Thoracic aorta (tissue), 2 donors: ENCODE measurements at places on chromosomes 2 and 18.

DNA sequence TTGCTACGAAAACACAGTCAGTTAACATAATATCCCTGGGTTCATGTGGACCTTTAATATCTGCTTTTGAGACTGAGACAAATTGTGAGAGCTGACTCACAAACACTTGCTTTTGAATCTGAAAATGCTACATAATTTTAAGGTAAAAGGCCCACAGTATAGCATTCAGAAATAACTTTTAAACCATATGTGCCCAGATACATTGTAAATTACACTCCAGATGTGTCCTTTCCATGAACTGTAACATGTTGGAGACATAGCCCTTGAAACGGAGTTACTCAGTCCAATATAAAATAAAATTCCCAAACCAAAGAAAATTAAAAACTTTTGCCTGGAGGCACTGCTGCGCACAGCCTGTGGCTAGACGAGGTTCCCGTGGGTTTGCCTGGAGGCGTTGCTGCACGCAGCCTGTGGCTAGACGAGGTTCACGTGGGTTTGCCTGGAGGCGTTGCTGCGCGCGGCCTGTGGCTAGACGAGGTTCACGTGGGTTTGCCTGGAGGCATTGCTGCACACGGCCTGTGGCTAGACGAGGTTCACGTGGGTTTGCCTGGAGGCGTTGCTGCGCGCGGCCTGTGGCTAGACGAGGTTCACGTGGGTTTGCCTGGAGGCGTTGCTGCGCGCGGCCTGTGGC, 131.9 kb upstream of the ALKAL2 start:
- DNase-seq: no peak

- no peak for DNase-seq
Measured at GRCh38 chr2:198968545-198968944, 489.2 kb downstream of the SATB2 start.

DNA sequence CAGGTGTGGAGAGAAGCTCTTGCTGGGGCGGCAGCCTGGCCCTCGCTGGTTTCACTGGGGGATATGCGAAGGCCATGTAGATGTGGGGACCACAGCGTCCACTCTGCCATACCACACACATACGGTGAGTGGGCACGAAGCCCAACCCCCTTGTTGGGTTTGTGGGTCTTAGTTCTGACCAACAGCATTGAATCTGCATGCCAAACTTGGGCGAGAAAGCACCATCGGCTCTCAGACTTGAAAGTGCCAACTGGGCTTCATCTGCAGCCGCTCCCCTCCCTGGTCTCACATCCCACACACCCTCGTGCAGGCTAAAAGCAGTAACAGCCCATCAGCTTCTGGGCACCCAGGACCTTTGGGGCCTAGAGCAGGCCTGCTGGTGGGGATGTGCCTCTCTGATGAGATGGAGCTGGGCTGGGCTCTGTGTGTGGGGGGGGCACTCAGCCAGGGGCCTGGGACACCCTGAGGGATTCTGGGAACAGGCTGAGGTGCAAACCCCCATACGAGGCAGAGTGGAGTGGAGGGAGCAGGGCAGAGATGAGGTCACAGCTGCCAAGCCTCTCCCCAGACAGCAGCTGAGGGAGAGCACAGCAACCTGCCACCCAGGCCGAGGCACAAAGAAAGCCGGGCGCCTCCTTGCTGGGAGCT, 264.4 kb downstream of the TWIST2 start:
- DNase-seq: no peak

- DNase-seq: no peak
Measured at GRCh38 chr2:74915743-74916142, 42.7 kb upstream of the POLE4 start.

GRCh38 chr18:79790996-79791972, 6.5 kb upstream of the KCNG2 start:
- DNase-seq: no peak

GRCh38 chr2:88201811-88202169, 31.6 kb downstream of the THNSL2 start:
- DNase-seq: no peak

- DNase-seq: no peak
Measured at GRCh38 chr2:222391743-222392285, 32.5 kb upstream of the SGPP2 start.

DNA sequence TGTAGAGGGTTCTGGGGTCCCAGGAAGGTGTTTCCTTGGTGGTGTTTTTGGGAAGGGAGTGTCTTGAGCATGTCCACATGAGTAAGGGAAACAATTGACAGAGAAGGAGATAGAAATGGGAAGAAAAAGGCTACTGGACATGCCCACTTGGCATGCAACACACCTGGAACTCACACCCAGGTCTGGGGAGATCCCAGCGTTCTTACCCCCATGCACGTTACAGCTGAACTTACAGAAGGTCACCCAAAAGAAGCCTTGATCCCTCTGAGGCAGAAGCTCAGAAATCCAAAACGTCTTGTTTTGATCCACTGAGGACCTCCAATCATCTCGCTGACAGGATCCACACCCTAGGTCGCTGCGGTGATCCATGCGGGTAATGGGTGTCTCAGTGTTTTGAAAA, 142.0 kb downstream of the ZNF516 start:
- DNase-seq: no peak

- DNase-seq: no peak
Measured at GRCh38 chr18:8910843-8911242, 191.7 kb upstream of the NDUFV2 start.

DNA sequence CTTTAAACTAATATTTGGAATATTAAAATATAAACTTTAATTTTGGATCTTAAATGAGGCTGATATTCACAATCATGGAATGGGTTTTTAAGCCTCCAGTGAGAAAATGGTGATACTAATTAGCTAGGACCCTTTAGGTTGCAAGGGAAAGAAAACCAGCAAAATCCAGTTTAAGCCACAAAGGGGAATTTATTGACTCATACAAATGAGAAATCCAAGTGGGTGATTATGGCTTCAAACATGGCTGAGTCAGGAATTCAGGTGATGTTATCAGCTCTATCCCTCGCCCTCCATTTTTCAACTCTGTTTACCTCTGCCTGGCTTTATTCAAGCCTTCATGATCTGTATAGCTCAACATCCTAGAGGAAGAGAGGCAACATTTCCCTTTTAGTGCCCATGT, 75.3 kb upstream of the DLX2 start:
- no peak for DNase-seq

GRCh38 chr2:52253416-52253980, 1221.6 kb upstream of the NRXN1 start:
- no peak for DNase-seq

- no peak for DNase-seq
Measured at GRCh38 chr18:79720359-79720733, 40.7 kb downstream of the CTDP1 start.

- no peak for DNase-seq
Measured at GRCh38 chr2:174442546-174443510, 44.0 kb downstream of the GPR155 start.

- DNase-seq: no peak
Measured at GRCh38 chr18:79379251-79379905, 16.4 kb upstream of the NFATC1 start.

GRCh38 chr2:240529344-240529999, 28.3 kb downstream of the ANKMY1 start:
- DNase-seq: no peak

GRCh38 chr2:241180495-241180894, 8.0 kb upstream of the ANO7 start:
- DNase-seq: no peak

GRCh38 chr2:203997481-203997880, 60.9 kb downstream of the ICOS start:
- DNase-seq: no peak

GRCh38 chr2:233013027-233013461, at the start of gene NGEF:
NGEF (minus strand) TSS chr2:233013256; CDS start chr2:232974890, 38,366 bp downstream.
- DNase-seq: no peak

DNA sequence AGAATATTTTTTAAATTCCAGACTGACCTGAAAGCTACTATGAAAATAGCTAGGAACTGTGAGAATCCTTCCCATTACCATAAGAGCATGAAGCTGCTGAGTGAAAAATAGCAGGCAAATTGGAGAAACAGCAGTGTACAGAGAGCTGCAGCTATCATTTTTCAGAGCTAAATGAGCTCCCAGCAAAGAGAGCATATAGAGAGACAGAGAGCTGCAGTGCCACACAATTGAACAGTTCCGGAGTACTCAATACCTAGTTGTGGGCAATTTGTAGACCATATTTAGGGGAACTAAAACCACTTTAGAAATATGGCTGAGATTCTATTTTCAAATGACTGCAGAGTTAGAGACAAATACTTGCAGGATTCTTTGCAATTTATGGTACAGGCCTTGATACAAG, 645.3 kb downstream of the STK39 start:
- DNase-seq: no peak

- DNase-seq: no peak
Measured at GRCh38 chr2:176246331-176246730, 22.9 kb upstream of the MTX2 start.

GRCh38 chr2:239724194-239724849, 300.8 kb downstream of the NDUFA10 start:
- DNase-seq: no peak

GRCh38 chr2:112640800-112641675, 4.7 kb upstream of the SLC20A1 start:
- DNase-seq: no peak

- DNase-seq: no peak
Measured at GRCh38 chr18:46239549-46239948, 135.4 kb downstream of the HAUS1 start.

- peak; percentile 12 for DNase-seq
Measured at GRCh38 chr2:37523814-37524362, 147.6 kb downstream of the CDC42EP3 start.

DNA sequence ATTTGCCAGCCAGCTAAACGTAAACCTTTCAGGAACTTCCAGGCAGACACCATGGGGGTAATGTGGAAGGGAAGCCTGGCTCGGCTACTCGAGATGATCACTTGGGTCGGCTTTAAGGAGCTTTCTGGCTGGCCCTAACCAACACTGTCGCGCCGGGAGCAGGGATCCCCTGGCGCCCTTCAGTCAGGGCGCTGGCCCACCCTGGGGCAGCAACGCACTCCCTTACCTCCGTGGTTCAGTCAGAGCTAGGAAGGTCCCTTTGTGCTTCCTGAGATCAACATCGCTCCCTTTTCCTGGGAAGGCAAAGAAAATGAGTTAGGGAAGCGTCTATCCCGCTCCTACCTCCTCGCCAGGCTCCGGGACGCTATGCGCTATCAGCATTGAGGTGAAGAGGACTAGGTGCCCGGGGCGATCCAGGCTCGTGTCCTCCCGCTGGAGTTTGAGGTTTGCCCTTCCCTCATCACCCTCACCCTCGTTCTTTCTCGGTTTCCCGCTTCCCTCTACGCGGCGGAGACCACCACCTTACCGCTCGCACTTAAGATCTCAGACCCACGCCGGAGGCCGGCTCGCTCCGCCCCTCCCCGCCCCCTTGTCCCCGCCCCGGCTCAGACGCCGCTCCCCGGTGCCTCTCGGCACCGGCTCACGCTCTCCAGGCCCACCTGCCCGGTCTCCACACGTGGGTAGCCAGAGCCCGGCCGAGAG, 449 bp upstream of the ATRAID start:
- DNase-seq: no peak

GRCh38 chr2:46825939-46826568, 89.6 kb downstream of the MCFD2 start:
- no peak for DNase-seq

DNA sequence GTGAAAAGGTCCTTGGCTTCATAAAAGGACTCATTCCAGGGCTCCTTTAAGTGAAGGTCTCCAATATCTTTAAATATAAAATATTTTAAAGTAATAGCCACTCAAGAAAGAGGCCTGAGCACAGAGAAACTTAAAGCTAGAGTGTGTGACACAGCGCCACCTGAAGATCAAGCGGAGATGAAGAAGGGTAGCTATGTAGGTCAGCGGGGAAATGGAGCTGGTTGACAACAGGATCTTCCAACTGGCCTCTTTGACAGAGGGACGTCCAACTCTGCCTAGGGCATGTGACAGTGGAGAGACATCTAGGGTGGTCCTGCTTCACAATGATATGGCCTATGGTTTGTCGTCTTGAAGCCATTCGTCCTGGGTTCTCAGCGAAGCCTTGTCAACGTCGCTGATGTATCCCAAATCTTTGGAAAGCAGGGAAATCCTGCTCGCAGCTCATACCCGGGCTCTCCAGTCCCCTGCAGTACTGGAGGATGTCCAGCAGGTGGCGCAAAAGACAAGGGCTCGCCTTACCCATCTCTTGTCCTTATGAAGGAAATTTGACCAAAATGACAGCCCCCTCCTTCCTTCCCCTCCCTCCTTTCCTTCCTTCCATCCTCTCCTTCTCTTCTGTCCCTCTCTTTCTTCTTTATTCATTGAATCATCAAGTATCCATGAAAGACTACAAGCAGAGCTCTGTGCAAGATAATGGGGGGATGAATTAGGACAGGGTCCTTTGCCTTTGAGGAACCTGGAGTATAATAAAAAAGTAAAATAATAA, 59.6 kb downstream of the LONRF2 start:
- DNase-seq: no peak

GRCh38 chr2:228589115-228589514, 407.6 kb upstream of the SPHKAP start:
- DNase-seq: no peak
